ENCODE measurements at places on chromosomes 11 and 22.
A peak's percentile ranks its signal among the peaks of the same experiment; 100 is the strongest.

DNA sequence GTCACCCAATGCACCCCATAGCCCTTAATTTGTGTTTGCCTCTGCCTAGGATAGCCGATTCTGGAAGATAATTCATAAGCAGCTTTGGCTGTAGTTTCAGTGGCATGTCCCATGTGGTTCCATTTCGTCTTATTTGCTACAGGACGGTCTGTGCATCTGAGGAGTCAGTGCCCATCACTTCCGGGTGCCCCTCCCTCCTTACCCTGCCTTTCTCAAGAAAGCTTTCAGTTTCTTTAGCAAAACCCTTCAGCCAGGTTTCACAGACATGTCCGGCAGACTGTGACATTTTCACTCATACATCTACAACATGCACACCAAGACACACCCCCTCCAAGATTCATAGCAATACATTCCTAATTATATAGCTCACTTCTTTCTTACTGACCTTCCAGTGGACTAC, 14.3 kb downstream of the TP53AIP1 start:
- peak; percentile 24 for DNase-seq

DNA sequence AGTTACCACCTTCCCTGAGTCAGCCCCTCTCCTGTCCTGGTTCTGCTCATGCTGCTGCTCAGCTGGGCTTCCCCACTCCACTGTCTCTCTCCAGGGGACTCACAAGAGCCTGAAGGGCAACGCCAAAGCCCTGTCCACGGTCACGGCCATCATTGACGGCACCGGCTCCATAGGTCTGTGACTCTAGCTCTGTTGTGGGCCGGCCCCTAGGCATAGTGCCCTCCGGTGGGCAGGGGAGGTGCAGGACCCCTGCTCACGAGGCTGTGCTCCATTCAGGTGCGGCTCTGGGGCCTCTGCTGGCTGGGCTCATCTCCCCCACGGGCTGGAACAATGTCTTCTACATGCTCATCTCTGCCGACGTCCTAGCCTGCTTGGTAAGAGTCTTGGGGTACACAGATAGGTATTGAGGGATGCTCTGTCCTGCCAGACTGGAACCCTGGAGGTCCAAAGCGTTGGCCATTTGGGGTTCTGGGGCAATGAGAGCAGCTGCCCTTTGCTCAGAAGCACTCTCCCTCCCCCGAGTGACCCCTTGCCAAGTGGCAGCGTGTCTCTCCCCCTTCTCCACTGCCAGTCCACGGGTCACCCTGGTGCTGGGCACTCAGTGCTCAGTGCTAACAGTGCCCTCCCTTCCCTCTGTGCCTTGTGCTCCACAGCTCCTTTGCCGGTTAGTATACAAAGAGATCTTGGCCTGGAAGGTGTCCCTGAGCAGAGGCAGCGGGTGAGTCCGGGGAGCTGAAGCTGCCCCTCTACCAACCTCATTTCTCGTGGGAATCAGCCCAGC, 22.4 kb downstream of the SLC37A2 start:
- DNase-seq: no peak

GRCh38 chr22:17592201-17592600, 28.9 kb downstream of the SLC25A18 start:
- DNase-seq: no peak

DNA sequence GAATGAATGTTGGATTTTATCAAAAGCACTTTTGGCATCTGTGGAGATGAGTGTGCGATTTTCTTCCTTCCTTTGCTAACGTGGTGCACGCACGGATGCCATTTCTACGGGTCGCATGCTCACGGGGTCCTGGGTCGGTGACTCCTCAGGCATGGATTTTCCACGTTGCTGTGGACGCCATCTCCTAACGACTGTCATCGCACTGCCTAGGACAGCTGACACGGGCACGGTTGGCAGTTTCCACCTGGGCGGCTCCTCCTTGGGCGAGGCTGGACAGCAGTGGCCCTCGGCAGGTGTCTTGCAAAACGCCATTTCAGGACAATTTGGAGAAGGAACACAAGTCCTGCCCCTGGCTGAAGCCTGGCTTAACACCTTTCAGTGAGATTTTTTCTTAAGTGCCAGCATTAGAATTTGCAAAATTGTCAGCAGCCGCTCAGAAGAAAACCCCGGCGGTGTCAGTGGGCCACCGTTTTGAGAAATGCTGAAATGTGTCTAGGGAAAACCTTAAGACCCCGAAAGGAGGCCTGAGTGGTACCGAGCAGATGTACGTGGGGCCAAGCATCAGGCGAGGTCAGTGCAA, 34.7 kb upstream of the TOLLIP start:
- DNase-seq: no peak

GRCh38 chr11:58503361-58503856, 4.5 kb downstream of the OR5B21 start:
- DNase-seq: peak; percentile 61

DNA sequence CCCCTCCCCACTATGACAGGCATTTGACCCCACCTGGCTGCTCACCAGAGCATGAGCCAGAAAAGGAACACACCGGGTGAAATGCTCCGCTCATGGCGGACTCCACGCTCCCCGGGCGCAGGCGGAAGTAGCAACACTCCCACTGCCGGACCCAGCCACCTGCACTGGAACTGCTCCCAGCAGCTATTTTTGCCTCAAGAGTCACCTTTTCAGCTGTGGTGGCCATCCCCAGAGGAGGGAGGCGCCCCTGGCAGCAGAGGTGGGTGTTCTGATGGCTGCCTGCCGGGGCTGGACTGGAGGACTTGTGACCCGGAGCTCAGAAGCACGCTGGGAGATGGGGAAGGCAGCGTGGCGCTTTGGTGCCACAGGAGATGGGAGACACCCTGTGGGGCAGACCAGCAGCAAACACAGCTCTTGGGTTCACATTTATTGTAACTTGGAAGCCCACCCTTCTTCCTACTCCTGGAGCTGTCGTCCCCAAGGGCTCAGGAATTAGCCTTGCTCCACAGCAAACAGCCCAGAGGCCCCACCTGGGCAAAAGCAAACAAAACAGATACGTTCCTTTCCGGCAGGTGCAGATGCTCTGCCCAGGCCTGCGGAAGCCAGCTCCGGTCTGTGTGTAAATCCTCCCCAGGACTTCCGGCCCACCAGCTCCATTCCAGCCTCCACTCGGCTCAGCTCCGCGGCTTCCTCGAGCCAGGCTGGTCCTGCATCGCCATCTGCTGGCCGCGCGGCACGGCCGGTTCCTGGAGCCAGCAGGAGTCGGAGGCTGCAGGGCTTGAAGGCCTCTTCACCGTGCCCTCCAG, 3.7 kb downstream of the RPS19BP1 start:
- peak; percentile 92 for DNase-seq

Data from IMR-90 (cell line).